ENCODE measurements at places on chromosomes 7 and 10. TPM values are rescaled to one million over a fixed set of nuclear protein-coding genes. Genes with fewer than 3 reads are reported as not detected.

- no peak for DNase-seq
- no peaks in the 10 kb centered on the region for H3K4me1 ChIP-seq
- no peak overlapping the region for H3K27ac ChIP-seq
- H3K4me3 ChIP-seq = no peak overlapping the region
- H3K27me3 ChIP-seq = peaks cover 18% of the 10 kb centered on the region
- H3K36me3 ChIP-seq = no peaks in the 10 kb centered on the region
Measured at GRCh38 chr10:48820231-48820630, 119.4 kb downstream of the LRRC18 start.

DNA sequence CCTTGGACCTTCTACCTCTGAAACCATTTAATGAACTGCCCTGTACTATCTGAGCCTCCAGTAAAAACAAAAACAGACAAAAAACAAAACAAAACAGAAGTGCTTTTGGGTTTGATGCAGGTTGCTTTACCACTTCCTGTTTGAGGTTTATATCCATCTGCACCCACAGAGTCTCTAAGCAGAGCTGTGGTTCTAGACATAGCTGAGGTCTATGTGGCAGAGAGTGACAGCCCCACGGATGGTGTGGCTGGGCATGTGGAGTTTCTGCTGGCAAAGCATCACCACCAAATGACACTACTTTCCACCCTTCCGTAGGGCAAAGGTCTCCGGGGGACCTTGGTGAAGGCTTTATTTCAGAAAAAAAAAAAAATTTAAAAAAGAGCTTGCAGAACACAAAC is 754.2 kb downstream of the GRID1 start:
- H3K36me3 ChIP-seq = no peaks in the 10 kb centered on the region
- H3K4me1 ChIP-seq = no peaks in the 10 kb centered on the region
- no peak overlapping the region for H3K4me3 ChIP-seq
- no peaks in the 10 kb centered on the region for H3K27me3 ChIP-seq

GRCh38 chr10:28328346-28328745 is 25.5 kb upstream of the MPP7 start:
- peaks cover 12% of the 10 kb centered on the region for H3K4me1 ChIP-seq
- H3K27ac ChIP-seq = no peak overlapping the region
- no peaks in the 10 kb centered on the region for H3K27me3 ChIP-seq
- no peak for DNase-seq
- H3K36me3 ChIP-seq = no peaks in the 10 kb centered on the region

DNA sequence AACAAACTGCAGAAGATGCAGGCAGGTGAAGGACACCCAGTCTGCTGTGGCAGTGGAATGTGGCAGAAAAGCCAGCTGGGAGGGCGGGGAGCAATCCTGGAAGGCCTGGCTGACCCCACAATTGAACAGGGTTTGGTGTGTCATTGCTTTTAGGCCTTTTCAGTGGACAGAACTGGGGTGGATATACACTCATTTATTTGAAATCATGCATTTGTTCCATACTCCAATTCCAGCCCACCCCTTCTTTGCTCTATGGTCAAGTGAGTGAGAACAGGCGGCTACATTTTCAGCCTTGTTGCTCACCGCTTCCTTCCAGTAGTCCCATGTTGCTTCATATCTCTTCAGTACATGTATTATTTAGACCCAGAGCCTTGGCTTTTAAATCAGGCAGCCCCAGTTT is 39.8 kb downstream of the PTPN12 start:
- H3K4me1 ChIP-seq = no peaks in the 10 kb centered on the region
- DNase-seq = no peak
- H3K27me3 ChIP-seq = no peaks in the 10 kb centered on the region
- H3K27ac ChIP-seq = peak overlapping the region; percentile 46
- no peak overlapping the region for H3K4me3 ChIP-seq
- peaks cover 27% of the 10 kb centered on the region for H3K36me3 ChIP-seq

- no peaks in the 10 kb centered on the region for H3K36me3 ChIP-seq
- no peak overlapping the region for H3K27ac ChIP-seq
- no peaks in the 10 kb centered on the region for H3K27me3 ChIP-seq
- H3K4me1 ChIP-seq = no peaks in the 10 kb centered on the region
Measured at GRCh38 chr10:76576276-76576962, 1061.2 kb downstream of the KCNMA1 start.

Gene DDC
- not detected for total RNA-seq

Gene IFIT5
- total RNA-seq = 2.7 TPM

Data from GM23338 (cell line).